Caki2 (cell line): ENCODE measurements at places on chromosomes 11 and 22. TPM values are rescaled to one million over a fixed set of nuclear protein-coding genes. Genes with fewer than 3 reads are reported as not detected.
A peak's percentile ranks its signal among the peaks of the same experiment; 100 is the strongest.

DNA sequence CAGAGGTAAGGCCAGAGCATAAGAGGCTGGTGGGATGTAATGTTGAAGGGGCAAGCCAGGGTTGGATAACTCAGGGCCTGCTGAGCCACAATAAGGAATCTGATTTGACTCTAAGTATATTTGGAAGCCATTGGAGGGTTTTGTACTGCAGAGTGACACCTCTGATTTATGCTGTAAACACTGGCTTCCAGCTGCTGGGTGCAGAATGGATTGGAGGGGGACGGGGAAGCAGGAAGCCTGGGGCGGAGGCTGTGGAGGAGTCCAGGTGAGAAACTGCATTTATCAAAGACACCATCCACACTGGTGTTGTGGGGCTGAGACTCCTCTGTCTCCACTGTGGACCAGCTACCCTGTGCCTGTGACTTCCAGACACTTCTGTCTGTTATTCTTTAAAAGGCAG lies 26.8 kb downstream of the MIAT start:
- no peak for DNase-seq

GRCh38 chr11:105915021-105915420 lies 107.0 kb downstream of the MSANTD4 start:
- DNase-seq = no peak

- no peak for DNase-seq
Measured at GRCh38 chr11:106493751-106494150, 416.3 kb downstream of the AASDHPPT start.

- DNase-seq = no peak
Measured at GRCh38 chr11:79931692-79932091, 490.9 kb upstream of the TENM4 start.

DNA sequence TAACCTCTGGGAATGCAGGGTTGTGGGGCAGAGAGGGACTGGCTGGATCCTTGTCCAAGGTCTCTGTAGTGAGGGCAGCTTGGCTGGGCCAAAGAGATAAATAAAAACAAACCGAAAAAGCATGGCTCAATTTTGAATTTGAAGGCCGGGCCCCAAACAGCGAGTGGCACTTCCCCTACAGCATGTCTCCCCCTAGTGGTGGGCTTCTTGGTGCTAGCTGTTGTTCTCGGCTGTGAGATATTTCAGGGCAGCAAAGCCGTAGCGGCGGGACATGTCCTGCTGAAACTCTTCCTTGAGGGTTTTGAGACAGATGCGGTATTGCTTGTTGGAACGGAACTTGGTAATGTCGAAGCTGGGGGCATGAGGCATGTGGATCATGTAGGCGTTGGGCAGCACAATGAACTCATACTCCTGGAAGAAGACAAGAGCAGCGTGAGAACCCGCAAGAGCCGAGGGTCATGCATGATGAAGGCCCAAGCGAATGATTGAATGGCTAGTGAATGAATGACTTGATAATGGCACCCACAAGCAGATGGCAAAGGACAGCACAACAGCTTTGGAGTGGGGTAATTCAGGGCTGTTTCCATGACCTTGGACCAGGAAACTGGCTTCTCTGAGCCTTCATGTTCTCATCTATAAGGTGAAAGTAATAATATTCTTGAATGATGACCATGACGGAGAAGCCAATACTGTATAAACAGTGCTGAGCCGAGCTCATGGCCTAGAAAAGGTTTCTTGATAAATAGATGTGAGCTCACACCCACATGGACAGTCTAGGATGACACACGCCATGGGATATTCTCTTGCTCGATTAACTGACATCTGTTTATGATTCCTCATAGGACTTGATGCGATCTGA lies 216.3 kb upstream of the SYN3 start:
- no peak for DNase-seq

- peak; percentile 63 for DNase-seq
Measured at GRCh38 chr22:32202539-32203180, 2.2 kb downstream of the RFPL2 start.

- no peak for DNase-seq
Measured at GRCh38 chr11:27111896-27112295, 71.3 kb downstream of the BBOX1 start.

GRCh38 chr22:22884010-22884887 lies 3.4 kb upstream of the IGLL5 start:
- DNase-seq = peak; percentile 57

OR2AT4 gene
- total RNA-seq = not detected in 2 replicates

NCR3LG1 gene
- 1.8 TPM in 2 replicates for total RNA-seq

TSSC4 gene
- total RNA-seq = 70.5 and 107 TPM in 2 replicates

NEFH gene
- not detected in 2 replicates for total RNA-seq

CDC42EP2 gene
- total RNA-seq = 4.6 TPM in 1 of 2 replicates, not detected in the other

TRIM48 gene
- not detected in 2 replicates for total RNA-seq
